ENCODE measurements at places on chromosomes 11 and 22.
A peak's percentile ranks its signal among the peaks of the same experiment; 100 is the strongest.

DNA sequence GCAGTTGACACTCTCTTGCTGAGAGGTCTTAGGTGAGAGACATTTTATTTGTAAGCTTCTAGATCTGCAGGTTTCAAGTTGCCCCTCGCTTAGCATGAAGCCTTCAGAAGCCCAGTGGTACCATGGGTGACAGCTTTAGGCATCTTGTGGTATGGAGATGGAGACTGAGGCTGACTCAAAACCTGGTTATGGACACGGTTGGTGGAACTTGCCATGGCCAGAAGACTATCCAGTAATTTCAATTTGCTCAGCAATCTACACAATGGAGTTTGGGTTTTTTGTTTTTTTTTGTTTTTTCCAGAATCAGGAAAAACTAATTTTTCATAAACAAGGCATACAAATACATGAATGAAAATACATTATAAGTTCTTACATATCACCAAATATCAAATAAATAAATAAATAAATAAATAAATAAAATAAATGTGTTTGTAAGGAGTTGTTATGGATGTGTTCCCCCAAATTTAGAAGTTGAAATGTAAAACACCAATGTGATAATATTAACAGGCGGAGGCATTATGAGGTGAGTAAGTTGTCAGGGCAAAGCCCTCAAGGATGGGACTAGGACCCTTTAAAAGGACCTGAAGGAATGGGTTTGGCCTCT is 22.6 kb downstream of the ETS1 start:
- no peak overlapping the region for H3K27ac ChIP-seq
- no peaks in the 10 kb centered on the region for H3K36me3 ChIP-seq
- DNase-seq, result no peak
- peaks cover 33% of the 10 kb centered on the region for H3K4me1 ChIP-seq

- H3K27me3 ChIP-seq, result no peaks in the 10 kb centered on the region
- H3K4me3 ChIP-seq, result peak overlapping the region; percentile 93
- peaks cover 16% of the 10 kb centered on the region for H3K36me3 ChIP-seq
- H3K27ac ChIP-seq, result peak overlapping the region; percentile 89
These were observed 557 bp downstream of the GTPBP1 start for GRCh38 chr22:38706101-38706900.

DNA sequence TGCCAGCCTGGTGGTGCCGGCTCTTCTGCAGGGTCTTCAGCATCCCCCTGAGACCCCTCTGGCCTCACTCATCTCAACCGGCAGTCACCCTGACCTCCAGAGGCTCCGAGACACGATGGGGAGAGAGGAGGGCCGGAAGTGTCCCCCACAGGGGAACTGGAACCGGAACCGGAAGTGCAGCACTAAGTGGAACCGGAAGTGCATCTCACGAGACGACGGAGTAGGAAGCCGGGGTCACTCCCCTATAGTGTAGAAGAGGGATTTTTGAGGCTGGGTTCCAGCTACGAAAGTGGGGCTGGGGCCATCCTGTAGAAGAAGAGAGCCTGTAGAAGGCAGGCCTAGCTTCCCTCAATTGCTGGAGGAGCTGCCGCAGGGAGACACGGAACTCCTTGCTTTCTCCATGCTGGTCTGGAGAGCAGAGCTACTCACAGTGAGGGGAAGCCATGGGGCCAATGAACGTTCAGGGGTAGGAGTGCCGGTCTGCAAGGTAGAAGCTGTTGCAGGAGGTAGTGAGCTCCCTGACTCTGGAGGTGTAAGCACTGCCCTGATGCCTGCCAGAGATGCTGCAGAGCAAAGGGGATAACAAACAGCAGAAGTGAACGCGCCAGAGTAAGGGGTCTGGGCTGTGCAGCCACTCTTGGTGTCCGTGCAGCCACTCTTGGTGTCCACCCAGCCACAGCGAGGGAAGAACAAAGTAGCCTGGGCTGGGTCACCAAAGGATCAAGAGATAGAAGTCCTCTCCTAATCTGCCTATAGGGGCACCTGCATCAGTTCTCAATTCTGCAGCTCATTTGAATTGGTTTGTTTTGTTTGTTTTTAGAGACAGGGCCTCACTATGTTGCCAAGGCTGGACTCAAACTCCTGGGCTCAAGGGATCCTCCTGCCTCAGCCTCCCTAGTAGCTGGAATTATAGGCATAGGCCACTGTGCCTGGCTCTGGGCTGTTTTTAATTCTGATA is 21.9 kb downstream of the SCUBE1 start:
- peaks cover 2% of the 10 kb centered on the region for H3K27me3 ChIP-seq
- H3K4me1 ChIP-seq, result no peaks in the 10 kb centered on the region
- H3K36me3 ChIP-seq, result no peaks in the 10 kb centered on the region
- no peak overlapping the region for H3K4me3 ChIP-seq

- DNase-seq, result no peak
- no peaks in the 10 kb centered on the region for H3K36me3 ChIP-seq
- peaks cover 90% of the 10 kb centered on the region for H3K4me1 ChIP-seq
- no peaks in the 10 kb centered on the region for H3K27me3 ChIP-seq
These were observed 10.2 kb upstream of the IFITM3 start for GRCh38 chr11:330694-331357.

DNA sequence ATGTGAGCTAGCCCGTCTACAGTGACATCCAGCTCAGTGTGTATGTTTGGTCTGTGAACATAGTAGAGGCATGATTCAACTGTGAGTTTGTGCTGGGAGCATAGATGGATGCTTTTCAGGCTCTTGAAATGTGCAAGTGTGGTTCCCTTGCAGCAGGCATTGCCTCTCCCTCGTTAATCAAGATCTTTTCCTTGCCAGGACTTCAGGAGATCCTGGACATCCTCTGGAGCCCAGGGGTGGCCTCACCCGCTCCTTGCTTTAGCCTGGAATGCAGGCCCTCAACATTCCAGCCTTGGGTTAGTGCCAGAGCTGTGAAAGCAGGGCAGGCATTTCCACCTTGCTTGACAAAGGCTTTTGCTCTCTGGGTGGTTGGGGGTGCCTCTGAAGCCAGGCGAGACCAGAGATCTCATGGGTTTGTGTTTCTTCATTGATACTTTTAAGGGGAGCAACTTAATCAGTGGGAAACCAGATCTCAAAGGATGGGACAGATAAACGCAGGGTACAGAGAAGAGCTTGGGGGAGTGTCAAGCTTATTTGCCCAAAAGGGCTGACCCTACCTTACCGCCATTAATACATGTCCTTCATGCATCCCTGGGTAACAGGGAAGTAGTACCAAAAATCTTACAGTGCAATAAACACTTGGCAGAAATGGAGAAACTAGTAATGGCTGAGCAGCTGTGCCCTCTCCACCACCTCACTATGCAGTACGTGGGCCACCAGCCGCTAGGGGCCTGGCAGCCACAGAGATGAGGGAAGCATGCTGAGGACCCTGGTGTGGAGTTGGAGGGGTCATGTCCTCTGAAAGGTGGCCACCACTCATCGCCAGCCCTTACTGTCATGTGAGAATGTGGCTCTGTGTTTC is 72.1 kb downstream of the PTPRJ start:
- H3K27me3 ChIP-seq, result no peaks in the 10 kb centered on the region
- no peak overlapping the region for H3K27ac ChIP-seq
- H3K4me3 ChIP-seq, result no peak overlapping the region
- peaks cover 13% of the 10 kb centered on the region for H3K4me1 ChIP-seq
- no peak for DNase-seq

- peak overlapping the region; percentile 94 for H3K4me3 ChIP-seq
- H3K27me3 ChIP-seq, result no peaks in the 10 kb centered on the region
- DNase-seq, result no peak
- H3K27ac ChIP-seq, result peak overlapping the region; percentile 25
- peaks cover 10% of the 10 kb centered on the region for H3K4me1 ChIP-seq
These were observed 885 bp downstream of the TRMU start for GRCh38 chr22:46336119-46337078.

- peaks cover 9% of the 10 kb centered on the region for H3K4me1 ChIP-seq
- no peak overlapping the region for H3K27ac ChIP-seq
- no peak for DNase-seq
- no peaks in the 10 kb centered on the region for H3K36me3 ChIP-seq
- H3K4me3 ChIP-seq, result no peak overlapping the region
These were observed 4.8 kb downstream of the BEST1 start for GRCh38 chr11:61954851-61955421.

DNA sequence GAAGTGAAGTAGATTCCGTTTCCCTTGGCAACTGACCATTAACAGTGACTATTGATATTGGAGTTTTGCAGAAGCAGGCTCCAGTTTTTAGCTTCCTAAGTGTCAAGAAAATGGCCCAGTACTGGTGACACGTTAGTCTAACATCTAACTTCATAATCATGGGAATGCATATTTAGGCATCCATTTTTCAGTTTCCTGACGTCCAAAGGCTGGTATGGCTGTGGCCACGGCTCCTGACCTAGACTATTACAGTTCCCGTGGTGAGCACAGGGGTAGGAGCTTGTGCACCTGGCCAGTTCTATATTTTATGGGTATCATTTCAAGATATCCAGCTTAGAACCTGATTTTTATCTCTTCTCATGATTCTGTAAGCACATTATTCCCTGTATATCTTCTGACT is 323.8 kb downstream of the GUCY1A2 start:
- no peaks in the 10 kb centered on the region for H3K27me3 ChIP-seq
- no peaks in the 10 kb centered on the region for H3K4me1 ChIP-seq
- no peak overlapping the region for H3K27ac ChIP-seq
- H3K4me3 ChIP-seq, result no peak overlapping the region
- H3K36me3 ChIP-seq, result no peaks in the 10 kb centered on the region

- H3K4me3 ChIP-seq, result no peak overlapping the region
- no peak for DNase-seq
- H3K27ac ChIP-seq, result no peak overlapping the region
- H3K4me1 ChIP-seq, result no peaks in the 10 kb centered on the region
- no peaks in the 10 kb centered on the region for H3K36me3 ChIP-seq
These were observed 1024.3 kb downstream of the TBC1D22A start for GRCh38 chr22:47786650-47787290.

- H3K4me1 ChIP-seq, result peaks cover 2% of the 10 kb centered on the region
- no peak overlapping the region for H3K27ac ChIP-seq
- H3K36me3 ChIP-seq, result no peaks in the 10 kb centered on the region
- no peak overlapping the region for H3K4me3 ChIP-seq
These were observed 8.0 kb downstream of the MRTFA start for GRCh38 chr22:40628354-40629042.

- H3K27ac ChIP-seq, result no peak overlapping the region
- no peaks in the 10 kb centered on the region for H3K27me3 ChIP-seq
- H3K4me3 ChIP-seq, result no peak overlapping the region
- no peak for DNase-seq
These were observed 22.0 kb upstream of the OR8B8 start for GRCh38 chr11:124467381-124467927.

- H3K27me3 ChIP-seq, result no peaks in the 10 kb centered on the region
- H3K27ac ChIP-seq, result no peak overlapping the region
- no peak for DNase-seq
- no peak overlapping the region for H3K4me3 ChIP-seq
- no peaks in the 10 kb centered on the region for H3K36me3 ChIP-seq
- no peaks in the 10 kb centered on the region for H3K4me1 ChIP-seq
These were observed 7.5 kb downstream of the GNAZ start for GRCh38 chr22:23077627-23078461.

GRCh38 chr11:86805873-86806310 is 5.5 kb downstream of the PRSS23 start:
- no peaks in the 10 kb centered on the region for H3K4me1 ChIP-seq
- H3K36me3 ChIP-seq, result no peaks in the 10 kb centered on the region
- no peak overlapping the region for H3K27ac ChIP-seq
- DNase-seq, result no peak

DNA sequence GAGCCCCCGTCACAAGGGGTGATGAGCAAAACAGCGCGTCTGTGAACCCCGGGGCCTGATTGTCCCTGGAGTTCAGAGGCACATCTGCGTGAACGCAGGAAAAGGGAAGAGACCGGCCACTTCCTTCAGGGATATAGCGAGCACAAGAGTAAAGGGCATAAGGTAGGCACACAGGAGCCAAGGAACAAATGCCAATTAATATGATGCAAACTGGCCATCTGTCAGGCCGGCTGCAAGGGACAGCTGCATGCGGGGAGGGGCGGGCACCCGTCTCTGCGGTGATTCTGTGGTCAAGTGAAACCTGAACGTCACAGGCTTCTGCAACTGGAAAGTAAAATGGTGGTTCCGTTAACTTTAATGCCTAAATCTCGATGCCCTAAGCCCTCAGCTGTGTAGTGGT is 64.7 kb downstream of the TRIM29 start:
- no peak overlapping the region for H3K4me3 ChIP-seq
- no peaks in the 10 kb centered on the region for H3K27me3 ChIP-seq
- H3K4me1 ChIP-seq, result no peaks in the 10 kb centered on the region
- DNase-seq, result no peak
- H3K27ac ChIP-seq, result no peak overlapping the region

GRCh38 chr11:11952036-11952435 is 56.4 kb downstream of the DKK3 start:
- no peaks in the 10 kb centered on the region for H3K4me1 ChIP-seq
- H3K27me3 ChIP-seq, result no peaks in the 10 kb centered on the region
- peaks cover 57% of the 10 kb centered on the region for H3K36me3 ChIP-seq

GRCh38 chr11:130315354-130315970 is 745 bp upstream of the ZBTB44 start:
- peak overlapping the region; percentile 59 for H3K4me3 ChIP-seq
- peak; percentile 11 for DNase-seq
- H3K4me1 ChIP-seq, result peaks cover 5% of the 10 kb centered on the region
- peak overlapping the region; percentile 89 for H3K27ac ChIP-seq

DNA sequence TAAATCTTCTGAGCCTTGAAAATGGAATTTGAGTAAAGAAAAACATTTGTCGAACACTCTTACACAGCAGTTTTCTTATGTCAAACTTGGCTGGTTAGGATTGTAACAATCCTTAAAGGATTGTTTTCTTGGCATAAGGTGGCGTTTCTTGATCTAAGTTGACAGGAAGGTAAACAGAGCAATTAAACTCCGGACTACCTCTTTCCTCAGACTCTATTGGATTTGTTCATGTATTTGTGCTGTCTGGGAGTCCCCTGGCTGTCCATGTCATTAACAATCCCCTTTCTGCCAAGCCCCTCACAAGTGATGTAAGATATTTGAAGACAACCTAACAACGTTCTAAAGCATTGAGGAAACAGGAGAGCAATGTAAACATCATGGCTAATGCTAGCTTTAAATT is 222.5 kb upstream of the SNX19 start:
- no peaks in the 10 kb centered on the region for H3K27me3 ChIP-seq
- DNase-seq, result no peak
- H3K4me1 ChIP-seq, result no peaks in the 10 kb centered on the region
- H3K4me3 ChIP-seq, result no peak overlapping the region
- no peaks in the 10 kb centered on the region for H3K36me3 ChIP-seq

DNA sequence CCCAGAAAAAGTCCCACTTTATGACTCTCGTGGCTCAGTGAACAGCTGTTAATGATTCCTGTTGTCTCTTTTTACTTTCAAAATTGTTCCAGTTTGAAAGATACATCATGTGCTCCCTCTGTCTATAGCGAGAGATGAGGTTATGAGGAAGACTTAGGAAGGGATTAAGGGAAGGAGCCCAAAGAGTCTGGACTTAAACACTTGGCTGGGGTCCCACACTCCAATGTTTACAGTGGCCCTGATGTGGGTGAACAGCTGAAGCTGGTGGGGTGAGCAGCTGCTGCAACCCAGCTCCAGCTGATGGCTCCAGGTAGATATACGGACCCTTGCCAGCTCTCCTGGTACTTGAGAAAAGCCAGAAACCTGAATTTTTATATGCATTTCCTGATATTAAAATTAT is 84.5 kb upstream of the PLET1 start:
- H3K27ac ChIP-seq, result no peak overlapping the region
- DNase-seq, result no peak
- H3K4me3 ChIP-seq, result no peak overlapping the region
- no peaks in the 10 kb centered on the region for H3K4me1 ChIP-seq

- no peak overlapping the region for H3K4me3 ChIP-seq
- no peaks in the 10 kb centered on the region for H3K36me3 ChIP-seq
- H3K4me1 ChIP-seq, result no peaks in the 10 kb centered on the region
- no peak overlapping the region for H3K27ac ChIP-seq
These were observed 86.6 kb downstream of the DDX10 start for GRCh38 chr11:108751444-108751843.
